Activated CD8-positive, alpha-beta memory T cell treated with anti-CD3 and anti-CD28 coated beads, Interleukin-2, amount 10 ng/mL, durations not matched to agents 7 days and 5 days (primary cell): ENCODE measurements at places on chromosomes 7 and 10. TPM values are rescaled to one million over a fixed set of nuclear protein-coding genes. Genes with fewer than 3 reads are reported as not detected.

Gene SYT15B
- total RNA-seq = 0.26 TPM

Gene CARD11
- 196 TPM for total RNA-seq

Gene MYPN
- total RNA-seq = not detected

Gene AGAP5
- 9.8 TPM for total RNA-seq

Gene FOXP2
- 0.28 TPM for total RNA-seq

Gene CFAP70
- 0.38 TPM for total RNA-seq

Gene CFAP58
- 0.56 TPM for total RNA-seq

Gene TAS2R5
- 1.8 TPM for total RNA-seq

Gene CPXM2
- total RNA-seq = not detected

Gene ALDH18A1
- total RNA-seq = 74.3 TPM

- no peak for DNase-seq
Measured at GRCh38 chr7:4091767-4092166, 590.3 kb upstream of the FOXK1 start.

DNA sequence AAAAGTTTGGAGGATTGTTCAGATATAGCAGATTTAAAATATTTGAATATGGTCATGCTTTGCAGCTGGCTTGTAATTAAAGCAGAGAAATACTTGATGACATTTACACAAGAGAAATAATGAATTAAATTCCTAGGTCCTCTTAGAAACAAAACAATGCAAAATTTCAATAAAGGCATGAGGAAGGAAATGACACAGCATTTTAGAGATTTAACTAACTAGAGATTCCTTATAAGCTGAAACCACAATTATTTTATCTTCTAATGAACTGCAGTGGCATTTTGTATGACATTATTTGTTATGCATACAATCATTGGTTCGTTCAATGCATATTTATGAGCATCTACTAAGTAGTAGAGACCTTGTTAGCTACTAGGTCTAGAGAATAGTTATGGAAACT, 490.9 kb downstream of the ZWINT start:
- no peak for DNase-seq

GRCh38 chr10:70880077-70880534, 8.3 kb downstream of the PCBD1 start:
- peak; percentile 86 for DNase-seq

DNA sequence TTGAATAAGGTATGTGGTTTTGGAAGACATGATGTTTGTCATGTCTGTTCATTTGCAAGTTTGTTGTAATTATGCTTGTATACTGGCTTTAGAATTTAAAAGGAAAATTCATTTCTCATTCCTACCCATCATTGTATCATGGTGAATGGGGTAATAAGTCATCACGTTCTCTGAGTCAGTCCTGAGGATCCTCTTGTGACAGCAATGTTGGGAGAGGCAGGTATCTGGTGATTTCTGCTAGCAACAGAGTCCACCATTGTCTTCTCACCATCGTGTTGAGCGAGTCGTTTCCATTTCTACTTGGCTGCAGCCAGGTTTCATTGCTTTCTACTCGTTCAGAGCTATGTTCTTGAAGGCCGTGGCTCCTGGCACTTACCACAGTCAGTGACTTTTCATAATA, 16.3 kb downstream of the CUL1 start:
- no peak for DNase-seq

GRCh38 chr10:77566236-77566635, 71.4 kb downstream of the KCNMA1 start:
- DNase-seq = no peak

DNA sequence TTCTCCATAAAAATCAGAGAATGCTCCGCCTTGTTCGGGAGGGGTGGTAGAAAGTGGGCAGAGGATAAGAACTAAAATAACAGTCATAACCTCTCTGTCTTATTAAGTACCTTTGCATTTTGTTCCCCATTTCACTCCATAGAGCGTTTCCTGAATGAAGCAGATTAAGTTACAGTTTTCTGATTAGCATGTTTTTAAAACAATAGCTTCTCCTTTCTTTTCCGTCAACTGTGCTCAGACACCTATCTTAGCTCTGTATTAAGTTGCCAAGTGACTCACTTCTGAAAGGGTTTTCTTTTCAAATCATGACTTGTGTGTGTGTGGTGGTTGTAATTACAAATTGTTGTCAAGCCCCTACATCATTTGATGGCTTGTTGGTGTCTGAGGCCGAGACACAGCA, 1.4 kb downstream of the HABP2 start:
- no peak for DNase-seq

DNA sequence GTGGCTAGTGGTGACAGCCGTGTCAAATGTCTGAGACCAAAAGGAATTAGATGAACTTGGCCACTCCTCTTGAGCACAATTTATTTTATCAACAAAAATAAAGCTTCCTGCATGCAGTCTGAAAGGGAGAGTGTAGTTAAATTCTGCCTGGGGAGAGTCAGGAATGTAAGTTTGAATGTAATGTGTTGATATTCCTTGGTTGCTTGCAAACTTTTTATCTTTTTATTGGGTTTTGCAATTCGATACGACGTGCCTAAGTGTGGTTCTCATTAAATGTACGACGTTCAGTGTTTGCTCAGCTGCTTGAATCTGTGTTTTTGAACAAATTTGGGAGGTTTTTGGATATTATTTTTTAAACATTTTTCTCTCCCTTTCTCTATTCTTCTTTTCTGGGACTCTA, 839.9 kb downstream of the CCSER2 start:
- DNase-seq = no peak

- no peak for DNase-seq
Measured at GRCh38 chr7:13801669-13802068, 187.8 kb downstream of the ETV1 start.

DNA sequence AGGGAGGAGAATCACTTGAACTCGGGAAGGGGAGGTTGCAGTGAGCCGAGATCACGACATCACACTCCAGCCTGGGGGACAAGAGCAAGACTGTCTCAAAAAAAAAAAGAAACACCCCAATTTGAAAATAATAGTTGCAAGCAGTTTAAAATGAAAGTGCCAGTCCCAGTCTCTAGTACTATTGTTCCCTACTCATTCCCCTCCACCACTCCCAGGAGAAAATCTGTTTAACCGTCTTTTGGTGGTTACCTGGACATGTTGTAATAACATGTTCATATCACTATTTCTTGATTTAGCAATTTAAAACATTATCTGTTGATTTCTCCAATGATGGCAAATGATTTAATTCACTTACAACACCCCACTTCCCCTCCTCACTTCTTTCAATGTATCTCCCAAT, 44.7 kb downstream of the KIFBP start:
- no peak for DNase-seq

GRCh38 chr10:113108948-113109347, 158.9 kb downstream of the TCF7L2 start:
- DNase-seq = no peak

GRCh38 chr10:61000769-61001730, 57.1 kb upstream of the RHOBTB1 start:
- DNase-seq = no peak

- DNase-seq = no peak
Measured at GRCh38 chr10:132645247-132645530, 107.6 kb downstream of the INPP5A start.

DNA sequence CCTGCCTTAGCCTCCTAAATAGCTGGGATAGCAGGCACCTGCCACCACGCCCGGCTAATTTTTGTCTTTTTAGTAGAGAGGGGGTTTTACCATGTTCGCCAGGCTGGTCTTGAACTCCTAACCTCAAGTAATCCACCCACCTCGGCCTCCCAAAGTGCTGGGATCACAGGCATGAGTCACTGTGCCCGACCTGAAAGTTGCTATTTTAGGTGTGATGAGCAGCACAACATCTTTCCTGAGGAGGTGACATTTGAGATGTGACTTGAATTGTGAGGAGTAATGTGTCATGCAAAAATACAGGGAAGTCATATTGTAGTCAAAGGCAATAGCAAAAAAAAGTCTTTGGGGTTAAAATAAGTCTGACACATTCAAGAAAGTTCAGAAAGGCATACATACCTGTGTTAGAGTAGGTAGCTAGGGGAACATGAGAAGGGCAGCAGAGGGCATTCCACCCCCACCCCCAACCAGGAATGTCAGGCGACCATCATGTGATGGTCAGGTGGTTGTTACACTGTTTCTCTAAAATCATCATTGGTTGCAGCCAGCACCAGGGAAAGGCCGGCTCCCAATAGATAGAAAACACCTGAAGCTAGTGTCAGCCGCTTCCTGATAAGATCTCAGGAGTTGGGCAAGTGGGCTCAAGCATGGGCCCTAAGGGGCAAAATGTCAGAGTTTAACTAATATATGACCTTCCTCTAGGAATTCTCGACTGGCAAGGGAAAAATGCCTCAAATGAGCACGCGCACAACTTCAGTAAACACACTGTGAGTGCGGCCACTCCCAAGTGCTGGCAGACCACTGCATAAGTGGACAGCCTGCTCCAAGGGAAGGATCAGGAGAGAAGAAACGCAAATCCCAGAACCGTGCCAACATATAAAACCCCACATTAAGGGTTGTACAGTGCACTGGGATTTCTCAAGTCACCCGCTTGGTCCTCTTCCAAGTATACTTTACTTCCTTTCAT, at the start of gene TACC2:
Gene TACC2, plus strand, starts transcription at position 803 of the 964 bp plus-strand sequence. CDS start 32,819 bp downstream, outside the sequence.
- DNase-seq = no peak

DNA sequence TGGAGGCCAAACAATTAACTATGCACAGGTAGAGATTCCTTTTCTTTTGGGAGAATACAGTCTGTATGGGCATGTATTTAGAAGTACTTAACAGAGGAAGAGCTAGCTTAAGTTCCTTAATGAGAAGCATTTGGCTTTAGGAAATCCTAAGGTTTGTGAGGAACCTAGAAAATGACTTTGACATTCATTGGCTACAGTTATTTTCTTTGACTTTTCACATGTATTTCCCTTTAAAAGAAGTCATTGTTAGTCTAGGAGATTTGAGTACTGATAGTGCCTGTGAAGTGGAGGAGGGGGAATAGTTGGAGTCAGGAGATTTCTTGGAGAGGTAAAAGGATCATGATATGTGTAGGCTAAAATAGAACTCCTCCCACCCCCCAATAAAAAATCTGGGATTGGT, 3.6 kb downstream of the HELLS start:
- no peak for DNase-seq

DNA sequence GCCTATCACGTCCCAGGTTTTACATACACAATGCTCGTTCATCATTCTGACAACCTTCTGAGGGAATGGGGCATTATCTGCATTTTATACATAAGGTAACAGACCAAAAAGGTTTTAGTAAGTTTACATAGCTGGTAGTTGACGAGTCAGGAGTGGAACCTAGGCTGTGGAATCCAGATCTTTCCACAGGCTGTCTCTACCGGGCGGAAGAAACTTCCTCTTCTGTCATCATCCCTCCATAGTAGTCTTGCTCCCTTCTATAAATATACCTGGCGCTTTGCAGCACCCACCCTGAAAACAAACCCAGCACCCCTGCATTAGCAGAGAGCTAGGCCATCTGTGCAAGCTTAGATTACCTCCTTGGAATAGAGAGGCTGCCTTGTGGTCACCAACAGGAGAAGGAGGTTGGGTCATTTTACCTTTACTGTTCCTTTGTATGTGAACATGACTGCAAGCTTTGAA, 1.3 kb downstream of the TSPAN13 start:
- no peak for DNase-seq

DNA sequence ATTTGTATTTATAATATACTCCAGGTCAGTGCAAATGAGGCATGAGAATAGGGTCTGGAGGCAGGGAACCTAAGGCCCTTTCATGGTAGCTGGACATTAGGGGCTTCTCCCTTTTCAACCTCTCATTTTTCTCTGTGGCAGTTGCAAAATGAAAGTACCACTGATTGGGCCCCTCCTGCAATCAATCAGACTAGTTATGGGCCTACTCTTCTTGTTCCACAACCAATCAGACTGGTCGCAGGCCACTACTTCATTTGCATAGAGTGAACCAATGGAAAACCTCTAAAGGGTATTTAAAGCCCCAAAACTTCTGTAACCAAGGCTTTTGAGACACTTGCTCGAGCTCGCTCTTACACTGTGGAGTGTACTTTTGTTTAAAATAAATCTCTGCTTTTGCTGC, 10.0 kb upstream of the PRPS1L1 start:
- no peak for DNase-seq

DNA sequence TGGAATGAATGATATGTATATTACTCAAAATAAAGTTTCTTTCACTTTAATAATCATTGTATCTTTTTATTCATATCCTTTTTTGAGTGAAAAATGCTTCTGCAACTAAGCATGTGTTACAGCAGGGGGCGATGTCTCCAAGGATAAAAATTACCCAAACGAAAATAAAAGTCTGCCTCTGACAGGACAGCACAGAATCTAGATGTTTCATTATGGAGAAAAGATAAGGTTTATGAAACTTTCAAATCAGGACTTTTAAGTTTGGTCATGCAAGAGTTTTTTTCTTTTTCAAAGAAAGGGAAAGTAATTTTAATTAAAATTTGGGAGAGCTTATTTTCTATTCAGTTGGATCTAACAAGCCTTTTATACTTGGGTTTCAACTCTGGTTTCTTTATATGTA, 48.4 kb downstream of the TES start:
- no peak for DNase-seq

DNA sequence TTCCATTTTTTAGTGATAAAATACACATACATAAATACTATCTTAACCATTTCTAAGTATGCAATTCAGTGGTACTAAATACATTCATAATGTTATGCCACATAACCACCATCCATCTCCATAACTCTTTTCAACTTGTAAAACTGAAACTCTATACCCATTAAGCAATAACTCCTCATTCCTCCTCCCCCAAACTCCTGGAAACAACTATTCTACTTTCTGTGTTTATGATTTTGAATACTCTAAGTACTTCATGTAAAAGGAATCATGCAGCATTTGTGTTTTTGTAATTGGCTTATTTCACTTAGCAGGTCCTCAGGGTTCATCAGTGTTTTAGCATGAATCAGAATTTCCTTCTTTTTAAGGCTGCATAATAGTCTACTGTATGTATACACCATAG, 131.8 kb downstream of the TES start:
- no peak for DNase-seq

DNA sequence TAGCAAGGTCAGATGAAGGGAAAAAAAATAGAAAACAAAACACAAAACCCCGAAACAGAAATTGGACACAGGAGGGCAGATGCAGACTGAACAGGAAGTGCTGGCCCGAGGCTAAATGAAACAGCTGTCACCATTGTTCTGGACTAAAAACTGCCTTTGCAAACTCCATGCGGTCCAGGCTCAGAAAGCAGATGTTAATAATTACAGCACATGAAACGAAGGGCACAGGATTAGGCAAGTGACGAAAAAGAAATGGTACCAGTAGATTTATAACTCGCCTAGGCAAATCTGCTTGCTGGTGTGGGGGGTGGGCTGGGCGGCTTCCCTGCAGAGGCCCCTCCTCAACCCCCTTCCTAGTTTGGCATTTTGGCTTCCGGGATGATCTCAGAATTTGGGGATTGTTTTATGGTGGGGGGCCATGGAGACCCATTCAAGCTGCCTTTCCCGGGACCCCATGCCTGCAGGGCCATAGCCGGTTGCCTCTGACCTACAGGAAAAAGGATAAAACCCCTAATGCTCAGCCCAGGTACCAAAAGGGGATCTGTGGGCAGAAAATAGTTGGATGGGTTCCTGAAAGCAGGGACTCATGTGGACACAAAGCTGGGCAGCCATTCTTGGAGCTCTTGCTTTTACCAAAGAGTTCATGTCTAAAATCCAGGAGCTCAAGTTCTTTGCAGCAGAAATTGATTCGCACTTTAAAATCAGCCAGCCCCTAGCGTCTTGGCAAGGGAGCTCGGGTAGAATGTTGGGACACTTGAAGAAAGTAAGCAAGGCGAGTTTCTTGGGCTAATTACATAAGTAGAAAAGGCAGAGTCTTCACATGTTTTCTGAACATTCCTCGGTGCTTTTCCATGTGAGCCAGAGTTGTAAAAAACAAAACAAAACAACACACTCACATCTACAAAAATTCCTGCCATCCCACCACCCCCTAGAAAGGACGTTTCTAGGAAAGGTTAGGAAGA, 39.0 kb upstream of the EMX2 start:
- no peak for DNase-seq
